NCI-H146 (cell line): ENCODE measurements at places on chromosomes 3 and 15.

DNA sequence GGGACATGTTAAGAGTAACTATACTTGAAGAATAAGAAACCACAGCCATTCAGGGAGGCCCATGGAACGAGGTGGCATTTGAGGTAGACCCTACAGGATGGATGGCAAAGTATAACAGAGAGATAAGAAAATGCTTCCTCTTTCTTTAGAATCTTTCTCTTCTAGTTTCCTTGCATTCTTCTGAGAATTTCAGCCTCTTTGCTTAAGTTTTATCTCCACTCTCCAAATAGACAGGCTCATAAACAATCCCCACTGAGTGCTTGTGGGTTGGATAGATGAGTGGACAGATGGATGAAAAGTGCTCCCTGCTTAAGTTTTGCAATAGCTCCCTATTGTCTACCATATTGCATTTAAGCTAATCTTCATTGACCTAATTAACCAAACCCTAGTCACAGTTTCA lies 103.7 kb downstream of the MEX3B start:
- no peak for DNase-seq

DNA sequence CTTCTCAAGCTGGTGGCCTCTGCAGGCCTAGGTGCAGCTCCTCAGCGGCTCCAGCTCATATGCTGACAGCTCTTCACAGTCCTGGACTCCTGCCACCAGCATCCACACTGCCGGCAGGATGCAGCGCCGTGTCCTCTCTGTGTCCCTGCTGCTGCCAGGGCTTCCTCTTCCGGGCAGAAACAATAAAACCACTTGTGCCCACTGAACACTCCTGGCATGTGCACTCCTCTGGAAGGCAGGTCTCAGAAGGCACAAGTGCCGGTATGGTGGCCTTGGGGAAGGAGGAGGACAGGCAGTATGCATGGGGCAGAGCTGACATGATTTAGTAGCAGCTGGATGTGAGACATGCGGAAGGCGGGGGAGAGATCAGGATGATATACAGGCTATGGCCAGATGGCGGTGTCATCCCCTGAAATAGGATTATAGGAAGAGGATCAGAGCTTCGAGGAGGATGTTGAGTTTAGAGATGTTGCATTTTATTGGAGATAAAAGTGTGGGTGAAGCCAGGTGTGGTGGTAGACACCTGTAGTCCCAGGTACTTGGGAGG lies 7.5 kb upstream of the MAN2A2 start:
- DNase-seq, result no peak

- DNase-seq, result no peak
These were observed 9.0 kb downstream of the CHMP2B start for GRCh38 chr3:87236093-87236492.

DNA sequence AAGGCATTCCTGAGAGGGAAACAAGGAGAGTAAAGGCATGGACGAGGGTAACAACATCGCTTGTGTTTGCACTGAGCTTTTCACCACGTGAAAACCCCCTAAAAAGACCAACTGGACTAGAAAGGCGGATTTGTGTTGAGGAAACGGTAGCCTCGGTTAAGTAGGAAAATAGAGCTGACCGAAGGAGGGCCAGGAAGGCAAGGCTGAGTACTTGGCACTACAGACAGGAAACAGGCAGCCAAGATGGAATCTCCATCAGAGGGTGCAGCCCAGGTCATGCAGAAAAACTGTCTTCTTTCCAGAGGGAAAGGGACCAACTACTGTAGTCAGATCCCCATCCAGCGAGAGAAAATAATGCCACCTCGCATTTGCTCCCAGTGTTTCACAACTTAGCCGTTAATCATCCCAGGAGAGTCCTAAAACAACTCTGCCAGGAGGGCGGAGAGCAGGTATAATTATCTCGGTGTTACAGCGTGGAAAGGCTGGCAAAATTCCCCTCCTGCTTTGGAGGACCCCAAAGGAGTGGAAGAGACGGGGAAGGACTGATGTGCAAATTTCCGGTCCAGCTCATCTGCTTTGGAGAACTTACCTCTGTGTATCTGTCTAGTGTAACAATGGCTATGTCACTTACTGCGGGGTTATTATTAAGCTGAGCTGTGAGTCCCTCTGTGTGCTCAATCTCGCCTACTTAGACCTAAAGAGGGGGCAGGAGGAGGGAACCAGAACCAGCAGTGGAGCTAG lies 77.2 kb downstream of the MYO1E start:
- no peak for DNase-seq

GRCh38 chr3:174737966-174738365 lies 121.2 kb upstream of the NAALADL2 start:
- DNase-seq, result no peak

DNA sequence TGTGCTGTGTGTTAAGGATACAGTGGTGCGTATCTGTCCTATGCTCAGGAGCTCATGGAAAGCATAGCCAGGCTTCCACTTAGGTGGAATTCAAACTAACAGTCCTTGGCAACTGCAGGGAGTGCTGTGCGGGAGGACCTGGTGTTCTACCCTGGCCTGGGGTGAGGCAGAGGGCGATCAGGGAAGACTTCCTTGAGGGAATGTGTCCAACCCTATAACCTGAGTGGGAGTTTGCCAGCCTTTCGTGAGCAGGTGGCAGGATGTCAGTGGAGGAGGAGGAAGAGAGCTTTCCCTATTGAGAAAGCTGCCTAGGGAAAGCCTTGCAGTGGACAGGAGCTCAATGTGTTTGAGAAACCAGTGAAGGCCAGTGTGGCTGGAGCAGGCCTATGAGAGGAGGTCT lies 271.1 kb upstream of the C2CD4B start:
- no peak for DNase-seq

- DNase-seq, result no peak
These were observed 9.7 kb downstream of the TEX264 start for GRCh38 chr3:51680663-51681230.

GRCh38 chr3:196431181-196432136 lies 768 bp downstream of the UBXN7 start:
- DNase-seq, result peak; percentile 50

GRCh38 chr15:74616366-74616939 lies 817 bp downstream of the CLK3 start:
- peak; percentile 10 for DNase-seq

- peak; percentile 53 for DNase-seq
These were observed 25.6 kb downstream of the PRR23E start for GRCh38 chr3:127218454-127218922.
